Activated T-helper 2 cell treated with anti-CD3 and anti-CD28 coated beads, Interferon-gamma antibody, Interleukin-2, Interleukin-4, amounts not matched to agents 10 μg/mL and 5 μg/mL and 100 μg/mL, durations not matched to agents 14 hours and 24 hours and 36 hours (primary cell): ENCODE measurements at places on chromosomes 6 and 20. TPM values are rescaled to one million over a fixed set of nuclear protein-coding genes. Genes with fewer than 3 reads are reported as not detected.

DNA sequence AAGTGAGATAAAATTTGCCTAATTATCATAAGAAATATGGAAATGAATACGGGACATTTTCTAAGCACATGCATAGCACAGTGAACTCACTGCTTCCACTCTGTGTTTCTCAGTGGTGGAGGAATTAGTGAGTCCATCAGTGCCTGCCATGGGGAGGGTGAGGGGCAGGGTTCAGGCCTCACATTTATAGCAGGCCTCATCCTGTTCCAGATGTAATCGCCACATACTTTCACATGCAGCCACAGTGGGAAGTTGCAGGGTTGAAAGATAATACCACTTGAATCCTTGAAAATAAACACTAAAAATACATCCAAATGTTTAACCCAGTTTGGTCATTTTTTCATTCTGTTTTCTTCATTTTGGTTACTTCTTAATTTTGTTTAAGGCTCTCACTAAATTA is 29.9 kb upstream of the ANKEF1 start:
- H3K27ac ChIP-seq, result no peak overlapping the region
- no peaks in the 10 kb centered on the region for H3K36me3 ChIP-seq
- no peak for DNase-seq
- no peaks in the 10 kb centered on the region for H3K4me1 ChIP-seq
- H3K4me3 ChIP-seq, result no peak overlapping the region
- no peaks in the 10 kb centered on the region for H3K27me3 ChIP-seq

DNA sequence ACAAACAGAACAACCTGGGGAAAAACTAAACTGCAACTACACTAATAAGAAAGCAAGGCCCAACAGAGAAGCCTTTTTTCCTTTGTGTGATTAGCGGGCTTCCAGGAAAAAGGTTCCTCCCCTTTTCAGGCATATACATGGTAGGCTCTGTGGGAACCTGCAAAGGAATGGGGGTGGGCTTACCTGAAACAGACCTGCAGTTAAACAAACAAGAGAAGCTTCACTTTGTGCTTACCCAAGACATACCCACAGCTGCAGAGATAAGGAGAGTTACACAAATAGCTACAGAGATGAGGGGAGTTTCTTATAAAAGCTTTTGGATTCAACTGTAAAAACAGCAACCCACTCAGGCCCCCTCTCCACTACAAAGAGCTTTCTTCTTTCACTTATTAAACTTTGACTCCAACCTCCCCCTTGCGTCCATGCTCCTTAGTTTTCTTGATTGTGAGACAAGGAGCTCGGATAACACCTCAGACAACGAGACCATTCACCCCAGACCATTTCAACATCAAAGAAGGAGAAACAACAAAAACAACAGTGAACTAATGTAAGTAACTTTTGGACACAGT is 30.9 kb downstream of the RNF146 start:
- H3K4me3 ChIP-seq, result no peak overlapping the region
- H3K27ac ChIP-seq, result no peak overlapping the region
- H3K27me3 ChIP-seq, result no peaks in the 10 kb centered on the region

The SLC35D3 gene
- total RNA-seq, result not detected in 2 replicates

- no peak for DNase-seq
- no peaks in the 10 kb centered on the region for H3K4me1 ChIP-seq
- peaks cover 20% of the 10 kb centered on the region for H3K27me3 ChIP-seq
- no peak overlapping the region for H3K4me3 ChIP-seq
- H3K36me3 ChIP-seq, result no peaks in the 10 kb centered on the region
- H3K27ac ChIP-seq, result no peak overlapping the region
Measured at GRCh38 chr6:29509711-29510110, 22.0 kb upstream of the MAS1L start.

- no peaks in the 10 kb centered on the region for H3K4me1 ChIP-seq
- DNase-seq, result no peak
- H3K36me3 ChIP-seq, result no peaks in the 10 kb centered on the region
- H3K27ac ChIP-seq, result no peak overlapping the region
- H3K4me3 ChIP-seq, result no peak overlapping the region
Measured at GRCh38 chr6:71393471-71393870, 104.9 kb downstream of the OGFRL1 start.

DNA sequence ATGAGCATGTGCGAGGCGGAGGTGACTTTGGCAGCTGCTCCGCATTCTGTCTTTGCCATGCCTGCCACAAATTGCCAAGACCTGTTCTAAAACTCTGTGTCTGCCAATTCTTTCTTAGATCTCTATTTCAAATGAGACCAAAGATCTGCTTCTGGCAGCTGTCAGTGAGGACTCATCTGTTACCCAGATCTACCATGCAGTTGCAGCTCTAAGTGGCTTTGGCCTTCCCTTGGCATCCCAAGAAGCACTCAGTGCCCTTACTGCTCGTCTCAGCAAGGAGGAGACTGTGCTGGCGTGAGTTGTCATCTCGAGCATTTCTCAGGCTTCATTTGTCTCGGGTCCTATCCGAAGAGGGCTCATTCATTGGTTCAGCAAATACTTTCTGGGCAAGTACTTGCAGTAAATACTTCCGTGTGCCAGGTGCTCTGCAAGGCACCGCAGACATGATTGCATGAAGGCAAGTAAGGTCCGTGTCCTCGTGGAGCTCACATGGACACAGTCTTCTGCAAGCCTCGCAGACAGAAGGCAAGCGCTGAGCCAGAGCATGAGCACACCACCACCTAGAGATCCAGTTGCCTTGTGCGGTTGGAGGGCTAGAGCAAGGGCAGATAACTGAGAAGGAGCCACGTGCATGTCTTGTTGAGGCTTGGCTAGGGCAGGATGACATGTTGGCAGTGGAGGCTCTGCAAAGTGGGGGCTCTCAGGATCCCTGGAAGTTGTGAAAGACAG is 19.7 kb upstream of the MROH8 start:
- no peaks in the 10 kb centered on the region for H3K27me3 ChIP-seq
- no peak for DNase-seq
- H3K36me3 ChIP-seq, result peaks cover 73% of the 10 kb centered on the region
- H3K27ac ChIP-seq, result no peak overlapping the region
- H3K4me1 ChIP-seq, result peaks cover 26% of the 10 kb centered on the region
- no peak overlapping the region for H3K4me3 ChIP-seq

GRCh38 chr20:36606158-36607066 is 833 bp downstream of the RAB5IF start:
- H3K36me3 ChIP-seq, result peaks cover 52% of the 10 kb centered on the region
- H3K27ac ChIP-seq, result peak overlapping the region; percentile 91
- H3K4me1 ChIP-seq, result peaks cover 20% of the 10 kb centered on the region
- no peaks in the 10 kb centered on the region for H3K27me3 ChIP-seq
- peak overlapping the region; percentile 99 for H3K4me3 ChIP-seq

The HAO1 gene
- total RNA-seq, result not detected in 2 replicates

The TFAP2D gene
- total RNA-seq, result not detected in 2 replicates

The DPPA5 gene
- total RNA-seq, result not detected in 2 replicates

The UTRN gene
- total RNA-seq, result 48.6 and 54.6 TPM in 2 replicates

DNA sequence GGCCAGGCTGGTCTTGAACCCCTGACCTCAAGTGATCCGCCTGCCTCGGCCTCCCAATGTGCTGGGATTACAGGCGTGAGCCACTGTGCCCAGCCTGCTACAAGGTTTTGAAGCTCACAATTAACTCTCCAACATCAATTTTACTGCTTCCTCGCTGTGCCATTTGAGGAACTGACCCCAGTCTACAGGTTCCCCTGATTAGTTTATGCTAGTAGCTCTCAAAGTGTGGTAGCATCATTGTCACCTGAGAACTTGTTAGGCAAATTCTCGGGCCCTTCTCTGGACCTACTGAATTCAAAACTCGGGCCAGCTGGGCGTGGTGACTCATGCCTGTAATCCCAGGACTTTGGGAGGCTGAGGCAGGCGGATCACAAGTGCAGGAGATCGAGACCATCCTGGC is 49.4 kb downstream of the MCUR1 start:
- H3K27me3 ChIP-seq, result no peaks in the 10 kb centered on the region
- peaks cover 50% of the 10 kb centered on the region for H3K4me1 ChIP-seq
- H3K36me3 ChIP-seq, result peaks cover 5% of the 10 kb centered on the region
- no peak overlapping the region for H3K4me3 ChIP-seq
- no peak for DNase-seq

- peak; percentile 63 for DNase-seq
- H3K27ac ChIP-seq, result peak overlapping the region; percentile 99
- H3K36me3 ChIP-seq, result peaks cover 53% of the 10 kb centered on the region
- peak overlapping the region; percentile 98 for H3K4me3 ChIP-seq
Measured at GRCh38 chr6:45419571-45420082, 41.9 kb upstream of the SUPT3H start.

- no peak overlapping the region for H3K4me3 ChIP-seq
- H3K27ac ChIP-seq, result peak overlapping the region; percentile 10
- no peaks in the 10 kb centered on the region for H3K27me3 ChIP-seq
- peaks cover 80% of the 10 kb centered on the region for H3K36me3 ChIP-seq
- DNase-seq, result no peak
Measured at GRCh38 chr20:58896820-58897219, 44.3 kb downstream of the GNAS start.
